ENCODE measurements at places on chromosomes 6 and 20.

- no peak for DNase-seq
Measured at GRCh38 chr6:31805939-31806469, 762 bp downstream of the LSM2 start.

DNA sequence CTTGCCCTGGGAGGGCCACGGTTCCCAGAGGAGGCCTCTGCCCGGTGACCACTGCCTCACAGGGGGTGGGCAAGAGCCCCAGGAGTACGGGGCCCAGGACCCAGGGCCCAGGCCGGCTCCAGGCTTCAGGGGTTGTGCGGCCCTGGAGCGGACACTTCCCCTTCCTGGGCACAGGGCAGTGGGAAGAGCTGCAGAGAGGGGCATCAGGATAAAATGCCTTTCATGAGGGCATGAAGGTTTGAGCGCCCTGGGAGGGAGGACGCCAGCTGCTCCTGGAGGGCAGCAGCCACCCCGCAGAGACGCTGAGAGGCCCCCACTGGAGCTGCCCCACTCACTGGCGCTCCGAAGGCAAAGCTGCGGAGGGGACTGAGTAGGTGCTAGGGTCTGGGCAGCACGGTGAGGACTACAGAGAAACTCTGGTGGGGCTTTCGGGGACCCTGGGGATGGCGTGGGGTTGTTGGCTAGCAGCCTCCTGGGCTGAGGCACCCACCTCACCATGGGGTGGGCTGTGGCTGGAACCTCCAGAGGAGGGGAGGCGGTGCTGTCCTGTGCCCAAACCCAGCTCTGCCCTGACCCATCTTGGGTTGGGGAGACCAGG is 10.4 kb downstream of the LAMA5 start:
- DNase-seq: no peak

GRCh38 chr20:48056218-48056617 is 270.9 kb upstream of the SULF2 start:
- no peak for DNase-seq

DNA sequence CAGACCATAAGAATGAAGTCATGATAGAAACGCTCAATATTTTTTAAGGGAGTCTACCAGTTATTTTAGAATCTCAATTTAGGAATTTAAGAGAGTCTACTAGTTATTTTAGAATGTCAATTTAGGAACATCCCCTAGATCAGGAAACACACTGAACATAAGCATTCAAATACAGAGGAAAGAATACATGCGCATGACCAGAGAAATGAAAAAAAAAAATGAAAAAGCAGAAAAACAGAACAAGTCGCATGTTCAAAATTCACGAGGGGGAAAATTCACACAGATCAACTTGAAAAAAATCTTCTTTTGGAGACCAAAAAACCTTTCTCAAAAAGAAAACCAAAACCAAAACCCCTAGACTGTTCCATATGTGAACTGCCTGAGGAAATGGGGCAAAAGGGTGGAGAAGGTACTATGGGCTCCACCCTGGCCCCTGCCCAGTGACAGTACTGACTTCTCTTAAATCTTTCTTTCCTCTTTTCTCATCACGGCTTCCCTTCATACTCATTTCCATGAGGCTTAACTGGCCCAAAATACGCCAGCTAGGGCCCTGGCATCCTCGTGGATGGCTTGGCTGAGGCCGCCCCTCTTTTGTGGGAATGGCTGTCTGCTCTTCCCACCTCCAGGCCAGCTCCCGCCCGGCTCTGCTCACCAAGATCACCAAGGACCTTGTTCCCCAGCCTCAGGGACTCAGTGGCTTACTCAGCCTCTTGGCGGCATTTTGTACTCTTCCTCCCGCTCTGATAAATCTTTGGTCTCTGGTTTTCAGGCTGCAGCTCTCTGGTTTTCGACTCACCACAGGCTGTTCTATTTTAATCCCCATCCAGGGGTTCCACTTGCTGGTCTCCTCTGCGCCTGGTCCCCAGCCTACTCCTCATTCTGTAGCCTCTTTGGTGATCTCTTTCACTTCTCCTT is 11.2 kb downstream of the ZBTB2 start:
- no peak for DNase-seq

GRCh38 chr6:6565069-6565468 is 23.5 kb upstream of the LY86 start:
- no peak for DNase-seq

GRCh38 chr6:32126880-32127279 is 1.2 kb downstream of the ATF6B start:
- no peak for DNase-seq

DNA sequence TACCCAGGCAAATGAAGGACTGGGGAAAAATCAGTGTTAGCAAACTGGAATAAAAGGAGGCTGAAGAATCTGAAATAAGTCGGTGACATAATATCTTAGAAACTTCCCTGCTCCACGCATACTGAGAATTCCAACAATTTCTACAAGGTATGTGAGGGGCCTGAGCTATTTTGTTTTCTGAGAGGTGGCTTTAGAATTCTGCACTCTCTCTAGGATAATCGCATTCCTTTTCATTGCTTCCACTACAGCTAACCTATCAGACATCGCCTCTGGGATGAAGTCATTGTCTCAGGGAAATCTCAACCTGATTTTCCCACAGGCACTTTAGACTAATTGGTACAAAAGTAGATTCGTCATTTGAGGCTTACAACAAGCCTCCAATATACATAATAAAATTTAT is 740.8 kb downstream of the PHF3 start:
- no peak for DNase-seq
